ENCODE measurements at places on chromosomes 1 and 21. TPM values are rescaled to one million over a fixed set of nuclear protein-coding genes. Genes with fewer than 3 reads are reported as not detected.

LIN28A gene
- total RNA-seq = not detected

CA6 gene
- not detected for total RNA-seq

KRTAP13-2 gene
- total RNA-seq = not detected

FAM229A gene
- total RNA-seq = not detected

KCNT2 gene
- total RNA-seq = 0.21 TPM

Measured in tracheal epithelial cell (primary cell).